Activated CD8-positive, alpha-beta memory T cell treated with anti-CD3 and anti-CD28 coated beads, Interleukin-2, amount 10 ng/mL, durations not matched to agents 7 days and 5 days (primary cell): ENCODE measurements at places on chromosomes 7 and 10. TPM values are rescaled to one million over a fixed set of nuclear protein-coding genes. Genes with fewer than 3 reads are reported as not detected.

- H3K27ac ChIP-seq: no peak overlapping the region
- DNase-seq: no peak
- H3K27me3 ChIP-seq: no peaks in the 10 kb centered on the region
- no peaks in the 10 kb centered on the region for H3K36me3 ChIP-seq
These were observed 11.7 kb upstream of the CACNA2D1 start for GRCh38 chr7:82455295-82455694.

The SLC29A4 gene
- 0.26 TPM for total RNA-seq

DNA sequence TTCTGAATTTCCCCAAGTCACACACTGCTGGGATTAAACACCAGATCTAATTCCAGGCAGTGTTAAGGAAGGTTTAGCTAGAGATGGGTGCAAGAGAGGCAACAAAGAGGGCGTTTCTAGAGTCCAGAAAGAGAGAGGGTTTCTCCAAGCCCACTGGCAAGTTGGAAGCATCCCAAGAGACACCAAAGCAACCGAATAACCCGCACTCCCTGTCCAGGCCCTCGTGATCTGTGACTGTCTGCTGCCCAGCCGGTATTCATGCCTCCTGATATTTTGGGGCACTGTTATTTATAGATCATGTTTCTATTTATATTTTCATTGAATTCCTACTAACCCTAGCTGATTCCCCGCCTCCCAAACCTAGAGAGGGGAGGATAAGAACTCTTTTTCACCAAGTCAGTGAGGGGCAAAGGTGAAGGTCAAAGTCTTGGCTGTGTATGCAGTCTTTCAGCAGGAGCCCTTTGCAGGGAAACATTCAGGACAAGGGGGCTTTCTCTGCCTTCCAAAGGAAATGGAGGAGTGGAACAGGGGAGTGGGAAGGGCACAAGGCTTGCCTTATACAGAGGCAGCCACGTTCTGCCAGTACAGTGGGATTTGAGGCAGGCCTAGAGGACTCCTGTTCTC is 103.6 kb downstream of the SH3PXD2A start:
- no peak overlapping the region for H3K4me3 ChIP-seq
- H3K27ac ChIP-seq: no peak overlapping the region
- H3K27me3 ChIP-seq: peaks cover 5% of the 10 kb centered on the region
- H3K4me1 ChIP-seq: peaks cover 42% of the 10 kb centered on the region

GRCh38 chr10:60962946-60963345 is 19.0 kb upstream of the RHOBTB1 start:
- H3K27me3 ChIP-seq: peaks cover 15% of the 10 kb centered on the region
- H3K27ac ChIP-seq: no peak overlapping the region
- no peak overlapping the region for H3K4me3 ChIP-seq
- DNase-seq: no peak
- H3K4me1 ChIP-seq: peaks cover 2% of the 10 kb centered on the region

DNA sequence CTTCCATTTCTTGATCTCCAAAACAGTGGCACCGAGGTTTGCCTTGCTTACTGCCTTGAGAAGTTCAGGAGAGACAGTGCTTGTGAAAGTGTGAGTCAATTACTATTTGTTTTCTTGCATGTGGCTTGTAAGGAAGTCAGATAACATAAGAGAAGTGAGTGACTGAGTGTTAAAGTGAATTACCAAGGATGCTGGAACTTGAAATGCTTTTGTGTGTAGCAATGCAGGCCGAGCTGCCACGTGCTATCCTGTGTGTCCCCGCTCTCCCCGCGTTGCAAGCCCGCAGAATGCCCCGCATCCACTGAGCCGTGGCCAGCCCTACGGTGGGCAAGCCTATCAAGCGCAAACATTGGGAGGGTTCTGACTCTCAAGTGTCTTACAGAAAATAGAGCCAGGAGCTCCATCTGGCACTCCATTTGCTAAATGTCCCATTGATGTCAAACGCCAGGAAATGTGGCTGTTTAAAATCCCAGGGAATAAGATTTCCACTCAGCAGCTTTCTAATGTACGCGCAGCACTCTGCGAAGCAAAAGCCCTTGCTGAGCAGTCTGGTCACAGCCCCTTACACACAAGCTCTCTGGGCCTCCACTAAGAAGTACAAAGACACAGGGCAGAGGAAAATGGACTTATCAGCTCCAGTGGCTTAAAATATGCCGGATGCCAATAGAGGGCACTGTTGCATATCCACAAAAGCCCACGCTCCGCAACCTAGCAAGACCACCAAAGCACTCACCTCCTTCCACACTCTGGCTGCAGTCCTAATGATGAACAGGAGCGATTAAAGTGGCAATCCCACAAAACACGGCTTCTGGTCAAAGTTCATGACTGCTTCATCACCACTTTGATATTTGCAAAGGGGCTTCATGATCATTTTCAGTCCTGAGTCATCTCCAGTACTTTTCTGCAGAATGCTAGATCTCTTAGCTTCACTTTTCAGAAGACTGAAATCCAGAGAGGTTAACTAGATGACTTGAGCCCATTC is 158.0 kb upstream of the ITGB1 start:
- no peak for DNase-seq
- H3K4me3 ChIP-seq: no peak overlapping the region
- H3K27ac ChIP-seq: peak overlapping the region; percentile 79
- H3K36me3 ChIP-seq: peaks cover 2% of the 10 kb centered on the region
- H3K27me3 ChIP-seq: peaks cover 2% of the 10 kb centered on the region
- peaks cover 74% of the 10 kb centered on the region for H3K4me1 ChIP-seq

- no peak for DNase-seq
- no peak overlapping the region for H3K4me3 ChIP-seq
- H3K4me1 ChIP-seq: no peaks in the 10 kb centered on the region
- H3K27ac ChIP-seq: no peak overlapping the region
- H3K27me3 ChIP-seq: no peaks in the 10 kb centered on the region
- no peaks in the 10 kb centered on the region for H3K36me3 ChIP-seq
These were observed 481.8 kb downstream of the TFEC start for GRCh38 chr7:115548756-115549155.

DNA sequence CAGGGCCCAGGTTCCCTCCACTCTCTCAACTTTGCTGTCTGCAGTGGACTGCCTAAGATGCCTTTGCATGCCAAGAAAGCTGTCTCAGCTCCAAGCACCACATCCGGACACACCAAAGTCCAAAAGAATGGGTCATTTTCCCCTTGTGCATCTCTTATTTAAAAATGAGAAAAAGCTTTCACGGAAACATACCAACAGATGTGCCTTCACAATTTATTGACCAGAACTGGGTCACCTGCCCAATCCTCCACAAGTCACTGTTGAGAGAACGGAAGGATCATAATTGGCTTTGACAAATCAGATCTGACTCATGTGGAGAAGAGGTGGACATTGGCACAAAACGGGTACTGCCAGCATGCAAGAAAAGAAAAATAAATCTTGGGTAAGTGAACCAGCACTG is 258.3 kb downstream of the SNX13 start:
- H3K36me3 ChIP-seq: no peaks in the 10 kb centered on the region
- no peak overlapping the region for H3K27ac ChIP-seq
- H3K4me3 ChIP-seq: no peak overlapping the region
- peaks cover 10% of the 10 kb centered on the region for H3K27me3 ChIP-seq
- DNase-seq: no peak
- H3K4me1 ChIP-seq: no peaks in the 10 kb centered on the region

- DNase-seq: peak; percentile 31
- no peaks in the 10 kb centered on the region for H3K27me3 ChIP-seq
- H3K27ac ChIP-seq: no peak overlapping the region
- no peaks in the 10 kb centered on the region for H3K36me3 ChIP-seq
These were observed 60.2 kb upstream of the CAMK2B start for GRCh38 chr7:44385434-44386138.

DNA sequence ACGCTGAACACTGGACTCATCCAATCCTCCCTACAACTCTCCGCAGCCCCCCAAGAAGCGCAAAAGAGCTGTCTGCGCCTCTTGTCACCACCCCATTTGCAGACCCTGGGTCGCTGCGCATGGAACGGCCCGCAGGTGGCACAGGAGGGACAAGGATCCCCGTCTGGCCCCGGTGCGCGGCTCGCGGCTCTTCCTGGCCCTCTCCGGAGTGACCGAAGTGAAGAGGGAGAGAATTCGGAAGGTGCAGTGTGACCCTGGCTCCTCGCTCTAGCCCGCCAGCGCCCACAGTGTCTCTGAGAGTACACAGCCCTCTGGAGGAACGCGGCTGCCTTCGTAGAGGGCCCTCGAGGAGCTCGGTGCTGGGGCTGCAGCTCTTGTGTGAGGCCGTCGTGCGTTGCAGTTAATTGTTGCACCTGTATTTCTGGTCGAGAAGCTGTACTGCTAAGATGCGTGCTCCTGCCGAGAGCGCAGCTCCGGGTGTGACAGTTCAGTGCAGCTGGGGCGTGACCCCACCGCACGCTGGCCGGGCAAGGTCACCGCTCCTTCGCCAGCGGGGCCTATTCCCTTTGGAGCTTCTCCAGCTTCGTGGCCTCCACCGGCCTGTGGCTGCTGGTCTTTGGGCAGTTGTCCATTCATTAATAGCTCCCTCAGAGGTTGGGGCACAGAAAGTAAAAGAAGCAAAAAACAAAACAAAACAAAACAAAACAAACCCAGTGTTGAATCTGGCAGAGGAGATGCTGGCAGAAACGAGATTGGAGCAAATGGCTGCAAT is 119.0 kb downstream of the SEC23IP start:
- peaks cover 39% of the 10 kb centered on the region for H3K27me3 ChIP-seq
- no peak overlapping the region for H3K4me3 ChIP-seq
- no peaks in the 10 kb centered on the region for H3K36me3 ChIP-seq
- H3K4me1 ChIP-seq: no peaks in the 10 kb centered on the region

DNA sequence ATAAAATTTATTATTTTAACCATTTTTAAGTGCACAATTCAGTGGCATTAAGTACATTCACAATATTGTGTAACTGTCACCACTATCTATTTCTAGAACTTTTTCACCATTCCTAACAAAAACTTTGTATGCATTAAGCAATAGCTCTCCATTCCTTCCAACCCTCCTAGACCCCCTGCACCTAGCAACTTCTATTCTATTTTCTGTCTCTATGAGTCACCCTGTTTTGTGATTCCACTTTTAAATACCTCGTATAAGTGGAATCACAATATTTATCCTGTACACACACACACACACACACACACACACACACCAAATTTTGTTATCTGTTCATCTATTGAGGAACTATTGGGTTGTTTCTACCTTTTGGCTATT is 89.2 kb downstream of the ARID5B start:
- H3K36me3 ChIP-seq: peaks cover 31% of the 10 kb centered on the region
- no peak overlapping the region for H3K4me3 ChIP-seq
- H3K27ac ChIP-seq: no peak overlapping the region
- no peak for DNase-seq
- peaks cover 84% of the 10 kb centered on the region for H3K4me1 ChIP-seq

The CFAP69 gene
- total RNA-seq: 0.42 TPM

GRCh38 chr7:80060218-80060806 is 74.3 kb upstream of the GNAI1 start:
- DNase-seq: no peak
- H3K4me1 ChIP-seq: no peaks in the 10 kb centered on the region
- no peaks in the 10 kb centered on the region for H3K27me3 ChIP-seq

DNA sequence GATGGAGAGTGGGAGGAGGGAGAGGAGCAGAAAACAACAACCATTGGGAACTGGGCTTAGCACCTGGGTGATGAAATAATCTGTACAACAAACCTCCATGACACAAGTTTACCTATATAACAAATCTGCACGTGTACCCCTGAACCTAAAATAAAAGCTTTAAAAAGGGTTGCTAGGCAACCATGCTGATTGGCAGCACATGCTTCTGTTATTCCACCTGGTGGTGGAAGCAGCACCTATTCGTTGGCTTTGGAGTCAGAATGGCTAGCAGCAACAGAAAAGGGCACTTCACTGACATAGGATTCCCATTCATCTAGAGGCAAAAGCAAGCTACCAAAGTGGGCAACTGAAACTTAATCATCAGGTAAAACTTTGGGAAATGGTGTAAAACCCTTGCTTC is 57.1 kb downstream of the RELN start:
- no peak overlapping the region for H3K27ac ChIP-seq
- no peak overlapping the region for H3K4me3 ChIP-seq
- H3K27me3 ChIP-seq: no peaks in the 10 kb centered on the region
- no peak for DNase-seq
- H3K4me1 ChIP-seq: no peaks in the 10 kb centered on the region

- DNase-seq: no peak
- no peak overlapping the region for H3K4me3 ChIP-seq
- peaks cover 43% of the 10 kb centered on the region for H3K36me3 ChIP-seq
- H3K27ac ChIP-seq: no peak overlapping the region
These were observed 72.4 kb downstream of the ARID5B start for GRCh38 chr10:61973906-61974305.

The NAPEPLD gene
- total RNA-seq: 11.4 TPM
